Lower leg skin (tissue), 4 donors: ENCODE measurements at places on chromosomes 5 and 9.

- DNase-seq = no peak
Measured at GRCh38 chr9:79809931-79810330, 238.2 kb downstream of the TLE4 start.

GRCh38 chr9:134760750-134761420 is 119.3 kb downstream of the COL5A1 start:
- no peak for DNase-seq

DNA sequence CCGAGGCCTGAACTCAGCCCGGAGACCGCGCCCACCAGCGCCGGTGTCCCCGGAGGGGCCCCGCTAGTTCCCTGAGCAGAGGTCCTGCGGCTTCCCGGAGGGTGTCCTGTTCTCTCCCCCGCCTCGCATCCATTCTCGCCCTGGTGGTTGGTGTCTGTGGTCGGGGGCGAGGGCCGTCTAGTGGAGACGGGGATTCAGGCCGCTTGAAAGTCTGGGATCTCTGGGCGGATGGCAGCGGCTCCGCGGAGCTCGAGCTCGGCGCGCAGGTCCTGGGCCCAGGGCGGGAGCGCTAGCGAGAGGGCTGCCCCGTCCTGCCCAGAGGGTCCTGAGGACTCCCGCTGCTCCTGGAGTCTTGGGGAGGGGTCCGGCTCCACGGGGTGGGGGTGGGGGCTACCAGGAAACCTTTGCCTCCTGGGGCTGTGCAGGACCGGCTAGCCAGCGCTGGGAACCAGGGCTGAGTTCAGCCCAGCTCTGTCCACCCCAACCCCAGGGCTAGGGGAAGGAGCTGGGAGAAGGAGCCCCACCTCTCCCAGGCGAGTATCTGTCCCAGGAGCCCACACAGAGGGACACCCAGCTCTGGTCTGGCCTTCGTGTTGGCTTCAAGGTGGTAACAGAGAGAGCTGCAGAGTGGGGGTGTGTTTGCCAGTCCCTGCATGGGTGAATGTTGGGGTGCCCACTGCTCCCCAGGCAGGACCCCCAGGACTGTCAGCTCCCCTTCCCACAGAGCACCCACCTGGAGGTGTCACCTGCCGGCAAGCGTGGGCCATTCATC is 4.0 kb downstream of the TOR4A start:
- DNase-seq = no peak

- peak; percentile 64 for DNase-seq
Measured at GRCh38 chr5:139579-140442, 47.8 kb downstream of the PLEKHG4B start.

GRCh38 chr5:127101533-127101932 is 28.2 kb upstream of the C5orf63 start:
- DNase-seq = no peak

DNA sequence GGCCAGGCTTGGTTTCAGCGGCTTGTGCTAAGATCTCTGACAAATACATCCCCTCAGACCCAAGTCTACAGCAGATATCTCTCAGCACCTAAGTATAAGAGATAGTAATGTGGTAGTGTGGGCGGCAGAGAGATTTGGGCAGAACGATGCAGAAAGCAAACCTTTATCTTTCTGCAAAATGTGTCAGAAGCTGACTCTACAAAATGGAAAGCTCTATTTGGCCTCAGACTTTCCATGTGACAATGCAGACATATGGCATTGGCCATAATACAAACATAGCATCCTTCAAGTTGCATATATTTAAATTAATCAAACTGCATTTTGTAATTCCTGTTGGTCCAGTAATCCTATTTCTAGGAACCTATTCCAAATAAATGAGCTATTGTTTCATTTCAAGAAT is 102.5 kb upstream of the RAI14 start:
- no peak for DNase-seq

- no peak for DNase-seq
Measured at GRCh38 chr9:87512311-87512710, 14.6 kb downstream of the DAPK1 start.

GRCh38 chr9:6818292-6818922 is 60.6 kb downstream of the KDM4C start:
- no peak for DNase-seq
